Hindlimb muscle (tissue), 1 donor: ENCODE measurements at places on chromosomes 1 and 21. TPM values are rescaled to one million over a fixed set of nuclear protein-coding genes. Genes with fewer than 3 reads are reported as not detected.

Gene REG4
- polyA plus RNA-seq, result not detected

DNA sequence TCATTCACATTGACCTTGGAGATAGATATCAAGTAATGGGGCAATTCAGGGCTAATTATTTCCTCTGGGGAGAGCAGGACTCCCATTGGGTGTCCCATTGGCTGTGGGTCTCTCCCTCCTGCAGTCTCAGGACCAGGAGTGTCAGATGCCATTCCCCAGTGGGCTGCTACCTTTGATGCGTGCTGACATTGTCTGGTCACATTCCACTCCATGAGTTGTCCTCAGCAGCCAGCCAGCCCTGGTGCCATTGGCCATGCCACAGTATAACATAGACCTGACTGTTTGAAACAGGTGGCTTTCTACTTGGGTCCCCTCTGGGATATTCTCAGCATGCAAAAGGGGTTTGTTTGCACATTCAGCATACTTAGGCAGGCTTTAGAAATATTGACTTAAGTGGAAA is 118.5 kb downstream of the MRPS6 start:
- no peak for DNase-seq

DNA sequence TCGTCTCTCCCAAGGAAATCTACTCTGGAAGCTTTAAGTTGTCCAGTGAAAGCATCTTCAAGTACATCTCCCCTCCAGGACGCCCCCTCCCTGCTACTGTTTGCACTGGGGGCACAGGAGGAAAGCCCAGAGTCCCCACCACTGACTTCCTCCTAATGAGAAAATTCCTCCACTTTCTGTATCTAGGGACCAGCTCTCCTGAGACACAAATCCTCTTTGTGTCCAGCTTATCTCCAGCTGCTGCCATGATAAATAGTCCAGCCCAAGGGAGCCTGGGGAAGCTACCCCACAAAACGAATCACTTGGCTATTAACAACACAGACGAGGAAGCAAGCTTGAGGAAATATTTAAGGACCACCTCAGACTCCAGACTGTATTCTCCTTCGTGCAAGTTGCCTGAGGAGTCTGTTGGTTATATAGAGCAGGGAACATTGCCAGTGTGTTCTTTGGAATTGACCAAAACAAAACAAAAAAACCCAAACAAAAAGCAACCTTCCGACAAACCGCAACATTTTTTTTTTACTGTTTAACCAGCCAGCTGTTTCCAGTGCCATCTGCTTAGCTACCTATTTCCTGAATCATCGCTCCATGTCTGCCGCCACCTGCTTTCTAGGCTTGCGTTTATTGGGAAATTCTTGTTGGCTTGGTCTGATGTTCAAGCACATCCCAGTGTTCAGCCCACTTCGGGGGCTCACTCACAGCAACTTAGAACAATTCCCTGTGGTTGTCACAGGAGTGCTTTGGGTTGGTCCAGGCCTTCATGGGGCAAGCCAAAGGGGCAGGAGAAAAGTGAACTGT is 7.7 kb downstream of the C1orf226 start:
- DNase-seq, result no peak

DNA sequence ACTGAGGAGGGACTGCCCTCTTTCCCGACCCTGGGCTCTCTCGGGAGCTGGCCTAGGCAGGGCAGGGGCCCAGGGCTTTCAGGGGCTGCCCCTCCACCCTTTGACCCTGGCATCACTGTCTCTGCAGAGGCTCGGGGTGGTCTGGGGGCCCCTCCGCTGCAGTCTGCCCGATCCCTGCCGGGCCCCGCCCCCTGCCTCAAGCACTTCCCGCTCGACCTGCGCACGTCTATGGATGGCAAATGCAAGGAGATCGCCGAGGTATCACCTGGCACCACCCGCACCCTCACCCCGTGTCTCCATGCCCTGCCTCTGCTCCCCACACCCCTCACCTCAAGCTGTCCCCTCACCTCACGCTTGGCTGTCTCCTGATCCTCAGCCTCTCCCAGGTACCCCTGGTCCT is 5.5 kb downstream of the AMPD2 start:
- no peak for DNase-seq

DNA sequence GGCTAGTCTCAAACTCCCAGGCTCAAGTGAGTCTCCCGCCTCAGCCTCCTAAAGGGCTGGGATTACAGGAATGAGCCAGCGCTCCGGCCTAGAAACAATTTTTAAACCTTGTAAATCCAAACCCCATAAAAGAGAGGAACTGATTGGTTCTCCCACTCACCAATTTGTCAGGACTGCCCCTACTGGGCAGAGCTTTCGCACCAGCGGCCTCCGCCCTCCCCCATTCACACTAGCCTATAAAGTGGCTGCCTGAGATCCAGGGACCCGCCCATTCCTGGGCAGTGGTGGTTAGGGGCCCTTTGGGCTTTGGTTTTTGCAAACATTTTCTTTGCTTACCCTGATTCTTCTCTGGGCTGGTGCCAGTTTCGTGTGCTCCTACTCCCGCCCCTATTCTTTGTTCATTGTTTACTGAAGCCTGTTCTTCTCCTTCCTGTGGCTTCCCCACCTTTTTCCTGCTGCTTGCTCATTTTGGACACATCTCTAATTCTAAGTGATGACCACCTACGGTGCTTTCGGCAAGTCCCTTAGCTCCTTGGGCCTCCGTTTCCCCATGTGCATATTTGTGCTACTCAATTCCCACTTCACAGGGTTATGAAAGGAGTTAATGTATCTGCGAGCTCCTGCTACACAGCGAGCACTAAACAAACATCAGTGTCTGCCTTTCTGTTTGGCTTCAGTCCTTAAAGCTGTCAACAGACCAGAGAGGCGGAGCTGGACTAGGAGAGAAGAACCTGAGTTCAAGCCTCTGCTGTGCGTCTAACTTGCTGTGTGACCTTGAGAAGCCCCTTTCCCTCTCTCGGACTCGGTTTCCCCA is 39.8 kb upstream of the CLIC4 start:
- DNase-seq, result peak; percentile 79

- DNase-seq, result no peak
These were observed 3.6 kb upstream of the CSTB start for GRCh38 chr21:43779660-43780059.

- no peak for DNase-seq
These were observed 99.0 kb downstream of the TGFB2 start for GRCh38 chr1:218444173-218444572.

- DNase-seq, result no peak
These were observed 94.5 kb downstream of the CD58 start for GRCh38 chr1:116476321-116476720.

DNA sequence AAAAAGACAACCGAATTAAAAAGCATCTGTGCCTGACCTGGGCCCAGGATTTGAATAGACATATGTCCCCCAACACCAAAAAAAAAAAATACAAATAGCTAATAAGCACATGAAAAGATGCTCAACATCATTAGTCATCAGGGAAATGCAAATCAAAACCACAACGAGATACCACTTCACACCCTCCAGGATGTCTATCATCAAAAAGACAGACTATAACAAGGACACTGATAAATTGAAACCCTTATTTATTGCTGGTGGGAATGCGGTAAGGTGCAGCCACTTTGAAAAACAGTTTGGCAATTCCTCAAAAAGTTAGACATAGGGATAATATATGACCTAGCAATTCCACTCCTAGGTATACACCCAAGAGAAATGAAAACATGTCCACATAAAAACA is 72.3 kb upstream of the CAMK1G start:
- DNase-seq, result no peak

- no peak for DNase-seq
These were observed 24.4 kb upstream of the CEP350 start for GRCh38 chr1:179929955-179930798.

Gene SEC16B
- polyA plus RNA-seq, result 7.0 TPM

DNA sequence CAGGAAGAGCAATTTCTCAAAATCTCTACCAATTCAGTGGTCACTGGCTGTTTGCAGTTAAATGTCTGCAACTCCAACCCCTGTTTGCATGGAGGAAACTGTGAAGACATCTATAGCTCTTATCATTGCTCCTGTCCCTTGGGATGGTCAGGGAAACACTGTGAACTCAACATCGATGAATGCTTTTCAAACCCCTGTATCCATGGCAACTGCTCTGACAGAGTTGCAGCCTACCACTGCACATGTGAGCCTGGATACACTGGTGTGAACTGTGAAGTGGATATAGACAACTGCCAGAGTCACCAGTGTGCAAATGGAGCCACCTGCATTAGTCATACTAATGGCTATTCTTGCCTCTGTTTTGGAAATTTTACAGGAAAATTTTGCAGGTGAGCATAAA is 167.2 kb downstream of the CRB1 start:
- no peak for DNase-seq

Gene CFAP141
- polyA plus RNA-seq, result not detected

GRCh38 chr1:200538179-200538578 is 82.4 kb downstream of the KIF14 start:
- DNase-seq, result no peak

Gene SNAPIN
- polyA plus RNA-seq, result 54.5 TPM

Gene TMEM82
- polyA plus RNA-seq, result not detected

Gene CHAF1B
- 4.5 TPM for polyA plus RNA-seq

Gene ZNF678
- 9.3 TPM for polyA plus RNA-seq

DNA sequence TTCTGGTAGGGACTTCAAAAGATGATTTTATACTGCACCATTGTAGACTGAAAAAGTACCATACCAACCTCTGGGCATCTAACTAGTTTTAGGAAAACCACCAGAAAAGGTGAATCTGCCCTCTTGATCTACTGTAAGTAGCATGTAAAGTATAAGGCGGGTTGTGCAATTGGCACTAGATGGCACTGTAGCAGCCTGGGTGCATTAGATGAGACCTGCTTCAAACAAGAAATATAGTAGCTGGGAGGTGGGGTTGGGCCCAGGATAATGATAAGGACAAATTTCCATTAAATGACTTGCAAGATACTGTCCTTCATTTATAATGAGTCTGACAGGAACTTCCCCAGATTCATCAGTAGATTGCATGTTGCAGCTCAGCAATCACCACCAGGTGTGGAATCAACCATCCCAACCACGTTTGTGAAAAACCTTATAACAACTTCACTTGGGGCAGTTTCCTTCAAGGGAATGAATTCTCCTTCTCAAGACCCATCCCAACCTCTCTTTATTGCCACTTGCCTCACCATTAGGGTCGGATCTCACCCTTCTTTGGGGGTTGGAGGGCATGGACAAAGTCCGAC is 37.3 kb upstream of the IL10 start:
- DNase-seq, result no peak

DNA sequence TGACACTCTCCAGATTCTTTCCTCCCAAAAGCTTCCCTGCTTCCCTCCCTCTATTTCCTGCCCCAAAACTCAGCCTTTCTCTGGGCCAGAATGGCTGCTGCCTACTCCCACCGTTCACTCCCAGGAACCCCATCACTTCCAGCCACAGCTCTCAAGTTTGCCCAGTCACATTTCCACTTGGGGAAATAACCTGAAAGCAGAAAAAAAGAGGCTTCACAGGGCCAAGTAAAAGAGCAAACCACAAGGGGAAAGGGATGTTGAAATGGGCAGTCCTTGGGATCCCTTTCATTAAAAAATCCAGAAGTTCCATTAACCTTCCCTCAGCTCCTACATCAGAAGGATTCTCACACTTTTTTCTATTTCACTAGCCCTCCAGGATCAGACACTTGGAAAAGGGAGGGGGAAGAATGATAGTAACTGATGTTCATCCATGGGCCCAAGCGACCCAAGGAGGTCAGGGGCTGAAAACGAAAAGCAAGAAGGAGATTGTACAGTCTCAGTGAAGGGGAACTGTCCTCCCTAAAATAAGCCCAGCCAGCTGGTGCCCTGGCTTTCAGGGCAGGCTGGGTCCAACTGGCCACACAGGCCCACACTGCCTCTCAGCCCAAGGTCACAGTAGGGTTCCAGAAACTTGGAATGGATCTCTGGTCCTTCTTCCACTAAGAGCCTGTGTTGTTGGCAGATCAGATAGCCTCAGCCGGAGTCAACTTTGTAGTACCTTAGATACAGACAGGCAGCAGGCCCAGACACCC is 49.7 kb downstream of the DMAP1 start:
- no peak for DNase-seq

GRCh38 chr1:154519591-154519991 is 17.4 kb upstream of the SHE start:
- no peak for DNase-seq

DNA sequence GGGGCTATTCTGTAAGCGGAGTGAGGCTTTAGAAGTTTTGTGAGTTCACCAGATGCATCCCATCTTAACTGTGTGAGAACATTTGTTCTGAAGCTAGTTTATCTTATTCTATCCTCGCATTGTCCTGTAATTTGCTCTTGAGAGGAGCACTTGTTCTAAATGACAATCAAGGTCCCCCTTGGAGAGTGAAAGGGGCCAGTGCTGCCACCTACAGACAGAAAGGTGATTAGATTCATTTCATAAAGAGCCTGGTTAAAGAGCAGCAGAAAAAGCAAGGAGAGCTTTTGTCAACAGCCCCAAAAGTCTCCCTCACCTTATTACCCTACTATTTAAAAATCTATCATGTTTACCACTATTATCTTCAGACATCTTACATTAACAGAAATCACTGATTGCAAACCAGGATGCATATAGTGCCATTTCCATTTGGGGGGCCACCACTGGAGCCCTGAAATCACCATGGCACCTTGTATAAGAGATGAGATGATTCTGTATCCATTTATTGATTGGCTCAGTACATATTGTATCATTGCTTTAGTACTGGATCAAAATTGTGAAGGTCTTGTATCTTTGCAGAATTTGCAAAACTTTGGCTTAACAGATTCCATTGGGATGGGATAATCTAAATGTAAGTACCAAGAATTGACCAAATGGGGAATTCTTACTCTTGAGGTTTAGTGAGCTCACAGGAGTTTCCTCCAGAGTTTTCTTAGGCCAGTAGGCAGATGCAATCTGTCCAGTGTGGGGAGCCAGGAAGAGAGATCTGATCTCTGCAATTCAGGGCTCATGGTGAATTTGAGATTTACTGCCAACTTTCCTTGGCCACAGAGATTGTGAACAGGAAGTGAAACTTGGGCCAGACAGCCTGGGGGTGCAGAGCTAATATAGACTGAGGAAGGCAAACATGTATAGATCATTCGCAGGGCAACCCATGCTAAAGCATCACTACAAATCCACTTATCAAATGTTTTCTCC is 64.3 kb upstream of the TRABD2B start:
- DNase-seq, result peak; percentile 61

Gene NR5A2
- 3.0 TPM for polyA plus RNA-seq

DNA sequence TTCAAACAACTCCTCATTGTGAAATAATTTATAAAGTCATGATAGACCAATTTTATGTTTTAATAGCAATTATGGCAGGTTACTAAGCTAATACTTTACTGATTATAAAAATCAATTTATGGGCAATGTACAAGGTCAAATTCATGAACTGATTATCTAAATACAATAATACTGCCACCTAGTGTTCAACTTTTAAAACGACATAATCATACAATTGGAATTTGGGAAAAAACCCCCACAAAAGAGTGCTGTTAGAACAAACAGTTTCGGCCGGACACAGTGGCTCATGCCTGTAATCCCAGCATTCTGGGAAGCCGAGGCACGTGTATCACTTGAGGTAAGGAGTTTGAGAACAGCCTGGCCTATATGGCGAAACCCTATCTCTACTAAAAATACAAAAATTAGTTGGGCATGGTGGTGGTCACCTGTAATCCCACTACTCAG is 14.0 kb downstream of the GTF2B start:
- DNase-seq, result no peak
